ENCODE measurements at places on chromosomes 1 and 21.
A peak's percentile ranks its signal among the peaks of the same experiment; 100 is the strongest.

- no peak for DNase-seq
Measured at GRCh38 chr1:96926176-96926575, 204.6 kb downstream of the PTBP2 start.

DNA sequence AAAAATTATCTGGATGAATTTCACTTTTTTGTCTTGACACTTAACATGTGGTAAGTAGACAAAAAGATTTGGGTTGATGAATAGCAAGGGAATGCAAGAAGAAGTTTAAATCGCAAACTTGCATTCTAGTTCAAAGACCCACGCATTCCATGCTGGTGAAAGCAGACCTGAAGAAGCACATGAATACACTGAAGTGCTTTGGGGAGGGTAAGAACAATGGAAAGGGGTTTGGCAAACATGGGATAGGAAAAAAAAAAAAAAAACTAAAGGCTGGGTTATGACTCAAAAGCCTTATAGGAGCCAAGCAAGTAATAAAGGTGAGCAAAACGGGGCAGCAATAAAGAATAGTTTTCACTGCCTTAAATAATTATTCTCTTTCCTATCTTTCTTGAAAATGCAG is 450.2 kb downstream of the LMO4 start:
- DNase-seq, result no peak

DNA sequence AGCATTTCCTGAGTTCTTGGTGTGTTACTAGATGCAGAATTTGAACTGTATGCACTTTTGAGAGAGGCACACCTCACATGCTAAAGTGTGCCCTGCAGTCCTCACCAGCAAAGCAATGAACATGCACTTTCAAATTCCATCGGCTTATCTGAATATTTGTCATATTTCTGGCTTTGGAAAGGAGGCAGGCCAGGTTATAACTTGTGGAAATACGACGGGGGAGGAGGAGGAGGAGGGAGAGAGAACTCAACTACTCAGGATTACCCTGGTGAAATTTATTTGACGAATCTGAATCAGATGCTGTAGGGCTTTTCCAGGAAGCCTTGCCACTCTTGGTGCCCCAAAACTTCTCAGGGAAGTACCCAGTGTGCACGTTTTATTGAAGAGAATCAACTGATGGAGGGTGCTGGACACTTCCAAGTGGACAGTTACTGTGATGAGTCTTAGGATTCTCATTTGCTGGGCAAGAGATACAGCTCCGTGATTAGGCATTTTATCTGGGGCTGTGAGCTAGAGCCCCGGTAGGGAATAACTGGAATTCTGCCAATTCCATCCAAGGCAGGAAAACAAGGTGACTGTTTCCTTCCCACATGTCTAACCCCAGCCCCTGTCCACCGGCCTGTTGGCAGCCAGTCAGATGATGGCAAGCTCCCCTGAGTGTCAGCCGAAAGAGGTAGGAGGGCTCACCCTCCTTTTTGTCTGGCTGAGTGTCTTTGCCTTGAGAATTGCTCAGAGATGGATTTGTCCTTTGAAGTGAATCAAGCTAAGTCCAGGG is 3.8 kb downstream of the PDPN start:
- DNase-seq, result no peak

- DNase-seq, result no peak
Measured at GRCh38 chr21:37970548-37970947, 54.3 kb upstream of the KCNJ6 start.

DNA sequence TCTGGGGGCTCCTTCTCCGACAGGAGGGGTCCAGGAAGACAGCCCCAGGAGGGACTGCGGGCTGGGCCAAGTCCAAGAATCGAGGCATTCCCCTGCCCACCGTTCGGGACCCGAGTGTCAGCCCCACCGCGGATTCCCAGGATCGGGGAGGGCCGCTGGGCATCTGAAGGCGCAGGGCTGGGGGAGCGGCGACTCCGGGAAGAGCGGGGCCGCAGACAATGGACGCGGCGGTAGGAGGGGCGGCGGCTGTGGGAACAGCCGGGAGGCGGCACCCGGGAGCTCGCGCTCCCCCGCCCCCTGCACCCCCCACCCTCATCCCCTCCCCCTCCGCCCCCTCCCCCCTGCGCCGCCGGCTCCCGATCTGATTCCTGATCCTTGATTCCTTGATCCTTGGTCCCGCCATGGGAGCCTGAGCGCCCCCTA is at the start of gene VANGL2:
Gene VANGL2 (plus strand): TSS at position 342 of the 423 bp plus-strand sequence. CDS start 15,274 bp downstream, outside the sequence.
- peak; percentile 25 for DNase-seq

GRCh38 chr1:30890502-30891226 is 17.9 kb downstream of the SDC3 start:
- DNase-seq, result no peak

- no peak for DNase-seq
Measured at GRCh38 chr1:21865943-21866706, 54.1 kb downstream of the LDLRAD2 start.

GRCh38 chr21:27190601-27191000 is 223.7 kb upstream of the ADAMTS5 start:
- no peak for DNase-seq

DNA sequence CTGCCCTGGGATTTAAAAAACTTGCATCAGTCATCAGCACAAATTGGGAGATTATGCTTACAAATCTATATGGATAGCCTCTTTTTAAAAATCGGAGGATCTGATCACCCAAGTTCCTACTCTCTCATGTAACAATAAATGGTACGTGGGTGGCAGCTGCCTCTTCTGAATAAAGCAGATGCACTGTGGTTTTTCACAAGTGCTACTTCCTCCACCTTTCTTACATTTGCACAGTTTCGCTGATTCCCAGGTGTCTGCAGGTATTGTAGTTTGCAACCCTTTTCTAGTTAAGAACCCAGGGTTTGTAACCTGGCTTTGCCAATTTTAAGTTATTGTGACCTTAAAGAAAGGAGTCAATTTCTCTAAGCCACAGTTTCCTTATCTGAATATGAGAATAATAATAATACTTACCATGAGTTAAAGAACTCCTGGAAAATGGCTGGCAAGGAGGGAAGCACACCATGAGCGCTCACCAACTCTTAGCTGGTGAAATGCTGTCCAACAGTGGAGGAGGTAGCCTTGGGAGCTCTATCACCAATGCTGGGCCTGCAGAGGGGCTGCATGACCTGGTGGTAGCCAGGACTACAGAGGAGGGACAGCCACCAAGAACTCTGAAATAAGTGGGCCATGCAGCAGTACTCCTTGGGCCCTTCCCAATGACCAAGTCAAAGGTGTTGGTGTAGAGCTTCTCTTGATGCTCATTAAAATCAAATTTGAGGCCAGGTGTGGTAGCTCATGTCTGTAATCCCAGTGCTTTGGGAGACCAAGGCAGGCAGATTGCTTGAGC is 30.2 kb upstream of the KCNA2 start:
- DNase-seq, result no peak

GRCh38 chr21:26385721-26386120 is 187.4 kb downstream of the CYYR1 start:
- DNase-seq, result no peak

All from NCI-H748 treated with DMSO at 0.1 percent for 48 hours (cell line).